ENCODE measurements at places on chromosomes 7 and 10.

DNA sequence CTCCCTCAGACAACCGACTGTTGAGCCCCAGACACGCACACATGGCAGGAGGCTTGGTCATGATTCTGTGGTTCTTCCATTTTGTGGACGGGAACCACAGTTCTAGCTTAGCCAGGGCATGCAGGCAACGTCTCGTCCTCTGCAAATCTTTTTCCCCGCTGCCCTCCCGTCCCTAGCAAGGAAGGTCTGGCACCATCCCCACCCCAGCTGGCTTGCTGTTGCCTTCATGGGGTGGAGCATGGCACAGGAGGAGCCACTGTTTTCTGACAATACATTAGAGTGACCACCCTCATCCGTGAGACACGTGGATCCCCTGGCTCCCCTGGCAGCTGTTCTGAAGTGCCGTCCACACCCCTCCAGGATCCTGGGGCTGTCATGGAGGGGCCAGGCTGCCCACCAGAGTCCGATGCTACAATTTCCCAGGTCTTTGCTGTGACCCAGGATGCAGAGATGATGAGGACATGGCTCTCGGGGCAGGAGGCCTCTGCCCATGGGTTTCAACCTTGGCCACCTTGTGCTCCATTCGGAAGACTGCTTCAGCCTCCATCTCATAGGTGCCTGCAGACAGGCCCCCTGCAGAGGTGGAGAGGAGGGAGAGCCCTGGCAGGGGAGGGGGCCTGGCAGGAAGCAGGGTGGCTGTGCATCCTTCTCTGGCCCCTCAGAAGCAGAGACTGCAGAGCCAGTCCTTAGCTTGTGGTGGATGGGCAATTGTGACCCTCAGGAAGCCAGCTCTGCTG, 233.6 kb downstream of the GLRX3 start:
- no peak for DNase-seq

DNA sequence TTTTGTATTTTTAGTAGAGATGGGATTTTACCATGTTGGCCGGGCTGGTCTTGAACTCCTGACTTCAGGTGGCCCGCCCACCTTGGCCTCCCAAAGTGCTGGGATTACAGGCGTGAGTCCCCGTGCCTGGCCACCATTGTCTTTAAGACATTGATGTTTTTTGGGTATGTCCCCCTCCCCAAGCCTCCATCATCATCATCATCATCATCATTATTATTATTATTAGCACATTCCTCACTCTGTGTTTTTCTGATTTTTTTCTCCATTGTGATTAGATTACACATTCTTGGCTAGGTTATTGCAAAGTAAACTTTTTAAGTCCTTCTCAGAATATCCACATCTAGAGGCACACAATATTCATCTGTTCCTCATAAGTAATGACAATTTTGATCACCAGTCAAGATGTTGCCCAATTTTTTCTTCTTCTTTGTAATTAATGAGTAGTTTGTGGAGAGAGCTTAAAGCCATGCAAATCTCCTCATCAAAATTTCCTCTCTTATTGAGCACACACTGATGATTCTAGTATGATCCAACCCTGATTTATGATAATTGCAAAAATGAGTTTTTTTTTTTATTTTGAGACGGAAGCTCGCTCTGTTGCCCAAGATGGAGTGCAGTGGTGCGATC, 47.5 kb downstream of the EPC1 start:
- no peak for DNase-seq

DNA sequence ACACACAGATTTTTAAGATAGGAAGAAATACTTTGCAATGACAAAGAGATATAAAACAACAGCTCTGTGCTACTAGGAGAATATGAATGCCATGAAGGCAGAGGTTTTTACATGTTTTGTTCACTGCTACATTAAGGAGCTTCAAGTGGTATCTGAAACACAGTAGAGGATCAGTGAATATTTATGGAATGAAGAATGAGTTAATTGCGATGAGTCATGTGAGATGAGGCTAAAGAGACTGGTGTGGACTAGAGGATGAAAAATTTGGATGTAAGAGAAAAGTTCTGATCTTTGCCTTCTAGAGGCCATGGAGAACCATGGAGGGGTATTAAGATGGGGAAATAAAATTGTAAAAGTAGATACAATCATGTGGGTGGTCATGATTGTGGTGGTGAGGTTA, 434.2 kb downstream of the PHTF2 start:
- no peak for DNase-seq

- DNase-seq = no peak
Measured at GRCh38 chr10:22736134-22736533, 21.8 kb upstream of the PIP4K2A start.

GRCh38 chr10:116026315-116026714, 246.7 kb downstream of the GFRA1 start:
- no peak for DNase-seq

GRCh38 chr10:48636901-48637300, 32.0 kb upstream of the ARHGAP22 start:
- no peak for DNase-seq

DNA sequence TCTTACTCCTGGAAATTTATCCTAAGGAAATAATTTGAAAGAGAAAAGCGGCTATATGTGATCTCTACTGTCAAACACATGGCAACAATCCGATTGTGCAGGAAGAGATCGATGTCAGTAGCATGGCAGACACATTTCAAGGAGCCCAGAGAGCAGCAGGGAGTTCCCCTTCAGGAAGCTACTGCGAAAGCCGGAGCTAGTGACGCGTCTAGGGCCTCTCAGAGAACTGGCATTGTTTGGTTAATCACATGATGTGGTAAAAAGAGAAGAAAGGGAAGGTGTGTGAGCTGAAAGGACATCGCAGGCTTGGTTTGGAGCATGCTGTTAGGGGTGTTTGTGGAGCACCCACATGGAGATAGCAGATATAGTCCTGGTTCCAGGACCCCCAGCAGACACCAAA, 74.9 kb downstream of the BEND7 start:
- DNase-seq = no peak

- DNase-seq = no peak
Measured at GRCh38 chr10:71727738-71728737, 8.5 kb upstream of the C10orf105 start.

DNA sequence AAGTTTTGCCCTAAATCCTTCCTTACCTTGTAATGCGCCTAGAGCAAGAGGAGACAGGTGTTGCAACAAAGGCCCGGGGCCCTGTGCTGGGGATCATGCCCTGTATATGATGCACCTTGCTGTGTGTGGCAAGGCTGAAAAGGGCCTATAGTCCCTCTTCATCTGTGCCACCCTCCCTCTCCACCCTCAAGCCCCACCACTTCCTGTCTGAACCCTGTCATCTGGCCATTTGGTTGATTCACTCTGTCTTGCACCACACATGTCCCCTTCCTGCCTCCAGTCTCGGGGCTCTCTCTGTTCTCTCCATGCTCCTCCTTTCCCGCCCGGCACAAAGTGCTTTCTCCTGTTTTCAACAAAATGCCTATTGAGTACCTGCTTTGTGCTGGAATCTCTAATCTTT, 11.5 kb upstream of the MALSU1 start:
- DNase-seq = no peak

GRCh38 chr7:84256571-84256971, 62.0 kb upstream of the SEMA3A start:
- no peak for DNase-seq

- no peak for DNase-seq
Measured at GRCh38 chr7:94907026-94907810, at the start of gene PPP1R9A. PPP1R9A (plus strand) TSS chr7:94907594; CDS start chr7:94910114, 2,520 bp downstream.

GRCh38 chr10:80596391-80597257, 58.9 kb downstream of the SH2D4B start:
- DNase-seq = no peak

DNA sequence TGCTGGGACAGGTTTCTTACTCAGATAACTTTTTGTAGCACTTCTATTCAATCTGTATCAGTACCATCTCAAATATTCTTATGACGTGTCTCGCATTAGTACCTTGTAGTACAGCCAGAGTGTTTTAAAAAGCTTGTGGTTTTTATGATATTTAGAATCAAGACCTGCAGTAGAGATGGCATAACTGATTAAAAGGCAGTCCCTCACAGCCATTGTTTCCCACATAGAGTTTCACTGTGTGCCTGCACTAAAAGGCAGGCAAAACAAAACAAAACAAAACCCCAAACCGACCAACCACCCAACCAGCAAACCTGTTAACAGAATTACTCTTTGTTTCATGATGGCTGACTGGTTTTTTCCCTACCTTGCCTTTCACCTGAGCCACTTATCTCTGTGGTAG, 221.3 kb upstream of the DGKB start:
- DNase-seq = no peak

DNA sequence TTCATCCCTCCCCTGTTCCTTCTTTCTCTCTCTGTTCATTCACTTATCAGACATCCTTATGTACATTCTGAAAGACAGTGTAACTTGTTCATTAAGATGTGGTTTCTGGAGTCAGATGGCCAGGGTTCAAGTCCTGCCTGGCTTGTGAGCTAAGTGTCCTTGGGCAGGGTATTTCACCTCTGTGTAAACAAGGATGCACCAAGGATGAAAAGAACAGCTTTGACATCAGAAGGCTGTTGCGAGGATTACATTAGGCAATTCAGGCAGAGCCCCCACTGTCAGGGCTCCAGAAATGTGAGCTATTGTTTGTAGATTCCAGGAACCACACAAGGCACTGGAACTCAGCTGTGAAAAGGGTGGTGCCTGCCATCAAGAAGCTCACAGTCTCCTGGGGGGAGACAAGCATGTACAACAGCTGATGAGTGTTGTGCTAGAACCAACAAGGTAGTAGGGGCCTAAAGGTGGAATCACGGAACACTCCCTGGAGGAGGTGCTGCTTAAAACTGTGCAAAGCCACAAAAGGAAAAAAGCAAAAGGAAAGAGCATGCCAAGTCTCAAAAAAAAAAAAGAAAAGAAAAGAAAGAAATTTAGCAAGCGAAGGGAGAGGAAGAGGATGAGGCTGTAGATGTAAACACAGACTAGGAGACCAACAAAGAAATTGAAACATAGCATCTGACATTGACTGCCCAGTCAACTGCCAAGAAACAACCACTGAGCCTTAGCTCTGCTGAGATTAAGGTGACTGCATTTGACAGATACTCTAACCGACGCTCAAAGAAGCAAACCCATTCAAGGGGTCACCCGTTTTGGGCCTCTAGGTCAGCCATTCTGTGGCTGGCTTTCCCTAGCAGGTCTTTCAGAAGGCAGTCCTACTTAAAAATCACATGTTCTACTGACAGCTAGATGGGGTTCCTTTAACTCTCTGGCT, 12.5 kb downstream of the PDLIM1 start:
- no peak for DNase-seq

DNA sequence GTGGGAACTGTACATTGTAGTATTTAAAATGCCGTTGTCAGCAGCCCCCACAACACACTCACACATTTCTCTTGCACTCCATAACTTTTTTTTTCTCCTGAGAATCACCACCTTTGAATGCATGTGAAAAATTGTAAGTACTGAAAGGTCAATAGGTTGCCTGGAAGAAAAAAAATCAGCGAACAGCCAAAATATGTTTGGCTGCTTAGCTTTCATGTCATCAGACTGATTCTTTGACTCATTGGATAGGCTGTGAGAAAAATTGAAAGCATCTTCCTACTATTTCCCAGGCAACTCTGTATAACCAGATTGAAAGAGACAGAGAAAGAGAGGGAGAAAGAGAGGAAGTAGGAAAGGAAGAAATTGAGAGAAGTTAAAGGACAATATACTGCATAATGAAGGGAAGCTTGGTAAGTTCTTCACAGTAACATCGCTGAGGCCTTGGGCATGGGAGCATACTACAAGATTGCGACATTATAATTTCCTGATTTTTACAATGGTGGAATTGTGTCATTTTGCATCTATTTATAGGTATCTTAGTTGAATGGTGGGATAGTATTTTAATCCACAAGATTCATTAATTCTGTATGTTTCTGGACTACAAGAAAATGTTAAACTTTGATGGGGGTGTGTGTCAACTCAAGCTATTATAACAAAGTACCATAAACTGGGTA, 249.3 kb upstream of the KCND2 start:
- no peak for DNase-seq

DNA sequence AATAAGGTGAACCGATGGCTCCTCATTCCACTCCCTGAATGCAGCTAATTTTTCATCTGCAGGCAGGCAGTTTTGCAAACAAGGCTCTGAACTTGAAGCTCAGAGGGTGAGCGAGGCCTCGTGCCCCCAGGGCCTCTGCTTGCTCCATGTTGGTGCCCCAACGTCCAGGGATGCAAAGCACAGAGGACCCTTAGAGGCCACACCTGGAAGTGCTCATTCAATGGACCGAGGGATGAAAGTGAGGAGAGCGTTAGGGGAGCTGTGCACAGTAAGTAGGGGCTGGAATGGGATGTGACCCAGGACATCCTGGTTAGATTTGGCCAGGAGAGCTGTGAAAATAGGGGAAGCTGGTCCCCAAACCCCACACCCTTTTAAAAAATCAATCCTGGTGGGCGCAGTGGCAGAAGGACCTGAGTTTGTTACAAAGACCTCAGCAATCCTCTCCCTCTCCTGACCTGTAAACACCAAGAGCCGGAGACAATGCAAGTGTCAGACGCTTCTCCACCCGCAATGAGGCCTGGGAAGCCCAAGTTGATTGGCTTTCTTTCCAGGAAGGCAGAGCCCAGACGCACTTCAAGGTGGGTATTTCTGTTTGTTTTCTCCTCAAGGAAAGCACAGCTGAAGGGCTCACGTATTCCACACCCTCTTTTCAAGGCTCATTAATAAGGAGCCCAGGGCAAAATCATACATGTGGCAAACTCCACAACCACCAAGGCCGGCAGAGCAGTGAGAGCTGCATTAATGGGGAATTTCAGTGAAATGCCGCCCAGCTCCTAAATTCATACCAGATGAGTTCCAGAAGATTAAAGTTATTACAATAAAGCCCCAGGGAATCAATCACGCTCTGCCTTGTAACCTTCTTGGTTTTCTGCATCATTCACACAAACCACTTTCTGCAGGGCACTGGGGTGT, 14.1 kb upstream of the CXCL12 start:
- no peak for DNase-seq

DNA sequence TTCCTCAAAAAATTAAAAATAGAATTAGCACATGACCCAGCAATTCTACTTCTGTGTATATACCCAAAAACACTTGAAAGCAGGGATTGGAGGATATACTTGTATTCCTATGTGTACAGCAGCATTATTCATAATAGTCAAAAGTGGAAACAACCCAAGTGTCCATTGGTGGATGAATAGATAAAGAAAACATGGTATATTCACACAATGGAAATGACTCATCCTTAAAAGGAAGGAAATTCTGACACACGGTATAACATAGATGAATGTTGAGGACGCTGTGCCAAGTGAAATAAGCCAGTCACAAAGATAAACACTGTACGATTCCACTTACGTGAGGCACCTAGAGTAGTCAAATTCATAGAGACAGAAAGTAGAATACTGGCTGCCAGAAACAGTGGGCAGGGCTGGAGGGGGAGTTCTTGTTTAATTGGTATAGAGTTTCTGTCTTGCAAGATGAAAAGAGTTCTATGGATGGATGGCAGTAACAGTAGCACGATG, 26.6 kb upstream of the KAT6B start:
- DNase-seq = no peak
